Activated CD4-positive, alpha-beta memory T cell treated with anti-CD3 and anti-CD28 coated beads, Interleukin-2, amount 10 ng/mL, durations not matched to agents 7 days and 5 days (primary cell): ENCODE measurements at places on chromosomes 5 and 9.

DNA sequence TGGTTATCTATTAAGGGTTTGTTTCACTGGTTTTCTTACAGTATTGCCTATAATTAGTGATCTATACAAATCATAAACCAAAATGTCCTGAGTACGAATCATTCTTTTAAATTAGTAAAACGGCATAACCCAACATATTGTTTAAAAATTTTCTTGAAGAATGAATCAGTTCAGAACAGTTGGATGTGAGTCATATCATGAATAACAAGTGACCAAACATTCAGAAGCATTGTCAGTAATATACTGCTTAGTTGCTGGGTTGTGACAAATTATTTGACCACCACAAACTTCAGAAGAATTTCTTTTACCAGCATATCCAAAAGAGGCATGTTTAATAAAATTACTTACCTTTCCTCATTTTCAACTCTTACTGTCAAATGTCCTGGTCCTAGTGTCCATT is 111.2 kb downstream of the UNC13B start:
- H3K27me3 ChIP-seq: peaks cover 4% of the 10 kb centered on the region
- H3K4me1 ChIP-seq: peaks cover 10% of the 10 kb centered on the region
- H3K27ac ChIP-seq: no peak overlapping the region
- H3K36me3 ChIP-seq: no peaks in the 10 kb centered on the region

GRCh38 chr9:4640027-4640426 is 22.1 kb upstream of the PLPP6 start:
- no peaks in the 10 kb centered on the region for H3K36me3 ChIP-seq
- H3K4me1 ChIP-seq: no peaks in the 10 kb centered on the region
- DNase-seq: peak; percentile 53
- H3K27ac ChIP-seq: no peak overlapping the region
- peaks cover 5% of the 10 kb centered on the region for H3K27me3 ChIP-seq
- no peak overlapping the region for H3K4me3 ChIP-seq

- DNase-seq: no peak
- peaks cover 8% of the 10 kb centered on the region for H3K36me3 ChIP-seq
- no peaks in the 10 kb centered on the region for H3K4me1 ChIP-seq
- no peak overlapping the region for H3K27ac ChIP-seq
- H3K27me3 ChIP-seq: no peaks in the 10 kb centered on the region
- no peak overlapping the region for H3K4me3 ChIP-seq
These were observed 17.1 kb downstream of the SLC6A3 start for GRCh38 chr5:1428107-1428506.

GRCh38 chr9:121453232-121453892 is 46.3 kb downstream of the GGTA1 start:
- peaks cover 33% of the 10 kb centered on the region for H3K27me3 ChIP-seq
- H3K36me3 ChIP-seq: no peaks in the 10 kb centered on the region
- H3K4me3 ChIP-seq: no peak overlapping the region
- no peak overlapping the region for H3K27ac ChIP-seq
- no peak for DNase-seq

DNA sequence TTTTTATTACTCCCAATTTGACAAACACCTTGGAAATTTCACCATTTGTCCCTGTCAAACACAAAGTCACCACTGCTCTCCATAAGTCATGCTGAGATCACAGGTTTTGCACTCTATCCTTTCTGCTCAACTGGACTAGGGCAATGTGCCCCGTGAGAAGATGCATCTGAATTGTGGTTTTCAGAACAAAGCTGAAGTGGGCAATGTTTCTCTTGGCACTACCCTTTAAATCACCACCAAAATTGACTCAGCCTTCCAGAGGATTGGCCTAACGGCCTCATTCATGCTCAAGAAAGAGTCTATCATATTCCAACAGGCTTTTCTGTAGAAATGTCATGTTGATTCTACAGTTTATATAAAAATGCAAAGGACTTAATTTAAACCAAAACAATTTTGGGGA is 81.0 kb upstream of the TRIO start:
- no peak overlapping the region for H3K4me3 ChIP-seq
- DNase-seq: no peak
- no peaks in the 10 kb centered on the region for H3K36me3 ChIP-seq
- H3K27me3 ChIP-seq: no peaks in the 10 kb centered on the region
- H3K27ac ChIP-seq: no peak overlapping the region

- H3K4me1 ChIP-seq: no peaks in the 10 kb centered on the region
- no peak for DNase-seq
- peaks cover 42% of the 10 kb centered on the region for H3K36me3 ChIP-seq
- no peak overlapping the region for H3K4me3 ChIP-seq
- no peaks in the 10 kb centered on the region for H3K27me3 ChIP-seq
These were observed 23.3 kb upstream of the SUB1 start for GRCh38 chr5:32562056-32562455.

DNA sequence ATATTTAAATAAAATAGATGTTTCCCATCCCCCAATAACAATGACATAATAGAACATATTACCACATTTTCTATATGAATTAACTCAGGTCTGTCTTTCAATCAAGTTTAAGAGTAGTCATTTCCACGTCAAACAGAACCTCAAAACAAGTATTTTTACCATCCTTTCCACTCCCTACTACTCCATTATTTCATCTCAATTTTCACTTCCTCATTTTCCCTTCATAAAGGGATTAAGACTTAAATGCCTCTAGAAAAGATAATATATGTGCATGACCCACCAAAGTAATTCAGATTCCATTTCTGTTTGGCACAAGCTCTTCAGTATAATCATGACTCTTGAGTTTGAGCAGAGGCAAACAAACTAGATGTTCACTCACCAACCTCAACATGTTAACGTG is 40.4 kb downstream of the ELOVL7 start:
- H3K4me1 ChIP-seq: no peaks in the 10 kb centered on the region
- no peak overlapping the region for H3K4me3 ChIP-seq
- peaks cover 4% of the 10 kb centered on the region for H3K27me3 ChIP-seq
- DNase-seq: no peak
- no peak overlapping the region for H3K27ac ChIP-seq

DNA sequence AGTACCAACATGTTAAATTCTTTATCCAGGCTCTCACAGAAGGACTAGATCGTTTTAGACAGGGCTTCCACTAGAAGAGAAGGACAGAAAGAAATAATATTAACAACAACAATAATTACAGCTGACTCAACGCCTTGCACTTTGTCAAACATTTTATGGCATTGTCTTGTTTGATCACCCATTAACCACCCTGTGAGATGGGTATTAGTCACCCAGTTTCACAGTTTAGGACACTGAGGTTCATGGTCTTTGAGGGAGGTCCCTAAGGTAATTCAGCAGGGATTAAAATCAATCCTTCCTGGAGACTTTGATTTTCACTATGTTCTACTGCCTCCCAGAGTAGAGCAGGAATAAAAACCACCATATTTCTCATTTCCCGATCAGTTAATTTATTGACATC is 51.4 kb upstream of the BNC2 start:
- no peaks in the 10 kb centered on the region for H3K4me1 ChIP-seq
- H3K27ac ChIP-seq: no peak overlapping the region
- DNase-seq: no peak
- H3K36me3 ChIP-seq: no peaks in the 10 kb centered on the region

DNA sequence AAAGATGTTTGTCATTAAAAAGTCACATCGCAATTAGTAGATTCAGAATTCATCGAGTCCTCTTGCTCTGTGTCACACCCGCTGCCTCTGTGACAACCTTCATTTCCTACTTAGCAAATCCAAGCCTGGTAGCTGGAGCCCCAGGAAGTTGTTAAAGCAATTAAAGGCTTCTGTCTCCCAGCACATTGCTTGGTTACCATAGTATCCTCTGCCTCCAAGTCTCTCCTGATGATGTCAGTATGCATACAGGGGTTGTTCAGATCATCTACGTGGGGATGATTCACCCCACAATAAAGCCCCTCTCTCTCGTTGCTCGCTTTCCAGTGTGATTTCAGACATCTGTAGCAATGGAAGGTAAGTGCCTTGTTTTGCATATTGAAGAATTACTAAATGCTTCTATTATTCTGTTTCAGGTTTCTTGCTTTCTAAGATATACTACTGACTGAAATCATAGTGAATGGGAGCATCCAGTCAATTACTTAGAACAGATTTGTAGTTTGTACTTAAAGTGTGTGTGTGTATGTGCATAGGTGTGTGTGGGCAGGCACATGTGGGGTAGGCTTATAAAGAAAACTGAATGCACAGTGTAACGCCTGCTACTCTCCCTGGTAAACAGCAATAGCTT is 52.9 kb downstream of the PAM start:
- H3K4me1 ChIP-seq: no peaks in the 10 kb centered on the region
- H3K27me3 ChIP-seq: no peaks in the 10 kb centered on the region
- H3K4me3 ChIP-seq: no peak overlapping the region
- H3K36me3 ChIP-seq: peaks cover 2% of the 10 kb centered on the region
- DNase-seq: no peak

DNA sequence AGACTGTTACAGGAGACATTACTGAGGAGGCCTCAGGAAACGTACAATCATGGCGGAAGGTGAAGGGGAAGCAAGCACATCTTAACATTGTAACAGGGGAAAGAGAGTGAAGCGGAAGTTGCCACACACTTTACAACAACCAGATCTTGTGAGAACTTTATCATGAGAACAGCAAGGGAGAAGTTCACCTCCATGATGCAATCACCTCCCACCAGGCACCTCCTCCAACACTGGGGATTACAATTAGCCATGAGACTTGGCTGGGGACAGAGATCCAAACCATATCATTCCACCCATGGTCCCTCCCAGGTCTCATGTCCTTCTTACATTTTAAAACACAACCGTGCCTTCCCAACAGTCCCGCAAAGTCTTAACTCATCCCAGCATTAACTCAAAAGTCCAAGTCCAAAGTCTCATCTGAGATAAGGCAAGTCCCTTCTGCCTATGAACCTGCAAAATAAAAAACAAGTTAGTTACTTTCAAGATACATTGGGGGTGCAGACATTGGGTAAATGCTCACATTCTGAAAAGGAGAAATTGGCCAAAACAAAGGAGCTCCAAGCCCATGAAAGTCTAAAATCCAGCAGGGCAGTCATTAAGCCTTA is 138.3 kb downstream of the TMEM161B start:
- H3K4me1 ChIP-seq: peaks cover 2% of the 10 kb centered on the region
- no peaks in the 10 kb centered on the region for H3K36me3 ChIP-seq
- no peak for DNase-seq
- H3K27ac ChIP-seq: no peak overlapping the region
- H3K4me3 ChIP-seq: no peak overlapping the region

DNA sequence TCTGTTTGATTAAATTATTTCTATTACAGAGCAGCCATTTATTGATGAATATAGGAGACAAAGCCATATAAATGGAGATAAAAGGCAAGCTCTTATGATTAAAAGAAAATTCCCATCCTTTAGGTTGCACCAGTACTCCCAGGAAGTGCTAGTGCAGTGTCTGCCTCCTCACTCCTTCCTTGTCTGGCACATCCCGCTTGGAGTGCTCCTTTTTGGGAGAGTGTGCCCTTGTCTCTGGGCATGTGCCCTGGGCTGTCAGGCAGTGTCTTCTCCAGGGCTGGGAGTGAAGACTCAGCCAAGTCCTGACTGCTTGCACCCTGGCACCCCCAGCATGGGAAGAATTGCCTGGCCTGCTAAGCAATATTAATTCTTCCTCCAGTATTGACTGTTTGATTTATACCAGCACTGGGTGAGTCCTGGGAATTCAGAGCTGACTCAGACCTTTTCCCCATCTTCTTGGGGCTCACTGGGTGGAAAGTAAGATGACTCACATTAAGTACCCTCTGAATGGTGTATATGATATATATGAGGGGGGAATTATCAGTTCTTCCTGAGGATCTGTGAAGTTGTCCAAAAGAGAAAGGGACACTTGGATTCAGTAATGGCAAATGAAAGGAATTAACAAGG is 62.1 kb downstream of the ZSWIM6 start:
- peaks cover 2% of the 10 kb centered on the region for H3K36me3 ChIP-seq
- no peak for DNase-seq
- H3K27ac ChIP-seq: no peak overlapping the region
- H3K4me3 ChIP-seq: no peak overlapping the region
- H3K4me1 ChIP-seq: no peaks in the 10 kb centered on the region
- no peaks in the 10 kb centered on the region for H3K27me3 ChIP-seq

- H3K27me3 ChIP-seq: no peaks in the 10 kb centered on the region
- no peak for DNase-seq
- no peak overlapping the region for H3K27ac ChIP-seq
These were observed 307.5 kb downstream of the ZNF608 start for GRCh38 chr5:124438903-124439281.

DNA sequence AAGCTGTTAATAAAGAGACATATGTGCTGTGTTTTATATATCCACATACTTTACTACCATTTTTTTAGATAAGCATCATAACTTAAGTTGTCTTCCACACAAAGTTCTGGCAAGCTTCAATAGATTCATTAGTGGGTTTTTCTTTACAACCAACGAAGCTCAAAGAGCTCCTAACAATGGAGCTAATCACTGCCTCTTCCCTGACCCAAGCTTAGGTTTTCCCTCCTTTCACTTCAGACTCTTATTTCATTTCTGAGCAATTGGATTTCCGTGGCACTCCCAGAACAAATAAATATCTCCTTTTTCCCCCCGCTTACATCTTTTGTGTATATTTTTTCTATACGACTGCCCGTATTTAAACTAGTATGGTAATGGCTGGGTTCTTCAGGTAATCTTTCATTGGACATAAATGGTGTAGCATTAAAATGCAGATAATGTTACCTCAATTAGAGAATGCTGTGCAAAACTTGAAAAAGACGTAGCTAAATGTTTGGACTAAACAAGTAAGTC is 275.5 kb upstream of the TMEM161B start:
- H3K4me3 ChIP-seq: no peak overlapping the region
- H3K27ac ChIP-seq: no peak overlapping the region
- DNase-seq: no peak
- H3K36me3 ChIP-seq: no peaks in the 10 kb centered on the region
- H3K4me1 ChIP-seq: no peaks in the 10 kb centered on the region

DNA sequence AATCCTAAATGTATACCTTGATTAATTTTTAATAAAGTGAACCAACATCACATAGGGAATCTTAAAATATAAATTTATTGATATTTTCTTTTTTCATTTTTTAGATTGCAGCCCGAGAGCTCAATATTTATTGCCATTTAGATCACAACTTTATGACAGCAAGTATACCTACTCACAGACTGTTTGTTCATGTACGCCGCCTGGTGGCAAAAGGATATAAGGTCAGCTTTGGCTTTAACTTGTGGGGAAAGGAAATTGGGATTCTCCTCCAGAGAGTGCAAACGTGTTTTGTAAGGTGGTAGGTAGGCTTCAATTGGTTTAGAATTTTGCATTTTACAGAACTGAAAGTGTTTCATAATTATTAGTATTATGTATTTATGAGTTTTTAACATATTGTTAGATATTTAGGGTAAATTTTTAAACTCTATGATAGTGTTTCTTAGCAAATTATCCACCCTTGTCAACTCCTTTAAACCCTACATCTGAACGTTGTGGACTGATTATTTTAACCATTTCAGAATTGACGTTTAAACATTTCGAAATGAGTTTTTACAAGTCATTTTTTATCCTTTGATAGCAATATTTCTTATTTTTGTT is 17.5 kb upstream of the DHFR start:
- DNase-seq: peak; percentile 76
- no peak overlapping the region for H3K4me3 ChIP-seq
- no peaks in the 10 kb centered on the region for H3K27me3 ChIP-seq
- peaks cover 10% of the 10 kb centered on the region for H3K4me1 ChIP-seq

- H3K27me3 ChIP-seq: no peaks in the 10 kb centered on the region
- DNase-seq: no peak
- no peaks in the 10 kb centered on the region for H3K4me1 ChIP-seq
These were observed 1062.6 kb downstream of the NR2F1-AS1 start for GRCh38 chr5:92518318-92518904.
